ENCODE measurements at places on chromosomes 7 and 10.

- DNase-seq: no peak
These were observed 123.3 kb downstream of the USP6NL start for GRCh38 chr10:11488126-11488525.

DNA sequence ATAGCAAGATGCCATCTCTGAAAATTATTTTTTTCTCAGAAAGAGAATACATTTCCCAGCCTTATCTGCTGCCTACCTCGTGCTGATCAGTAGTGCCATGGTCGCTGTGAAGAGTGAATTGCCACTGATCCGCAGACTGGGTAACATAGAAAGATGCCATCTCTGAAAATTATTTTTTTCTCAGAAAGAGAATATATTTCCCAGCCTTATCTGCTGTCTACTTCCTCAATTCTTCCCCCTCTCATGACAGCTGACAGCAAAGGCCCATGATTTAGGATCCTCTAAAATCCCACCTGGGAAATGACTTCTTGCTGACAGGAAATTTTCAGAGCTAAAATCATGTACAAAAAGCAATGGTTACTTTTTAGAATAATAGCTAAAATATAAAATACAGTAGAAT, 92.5 kb upstream of the AHR start:
- no peak for DNase-seq

DNA sequence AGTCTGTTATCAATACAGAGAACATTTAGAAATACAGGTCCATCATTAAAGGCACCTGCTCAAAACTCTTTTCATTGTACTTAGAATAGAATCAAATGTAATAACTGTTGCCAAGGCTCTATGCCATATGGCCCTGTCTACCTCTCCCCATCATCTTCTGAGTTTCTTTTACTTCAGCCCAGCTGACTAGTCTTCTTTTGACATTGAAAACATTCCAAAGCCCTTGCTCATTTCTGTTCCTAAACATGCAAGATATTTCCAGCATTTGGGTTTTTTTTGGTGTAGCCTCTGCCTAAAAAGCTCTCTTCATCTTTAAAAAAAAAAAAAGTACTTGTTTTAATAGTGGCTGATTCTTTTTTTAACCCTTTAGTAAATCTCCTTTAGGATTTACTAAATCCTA, 165.5 kb upstream of the SMIM30 start:
- no peak for DNase-seq

DNA sequence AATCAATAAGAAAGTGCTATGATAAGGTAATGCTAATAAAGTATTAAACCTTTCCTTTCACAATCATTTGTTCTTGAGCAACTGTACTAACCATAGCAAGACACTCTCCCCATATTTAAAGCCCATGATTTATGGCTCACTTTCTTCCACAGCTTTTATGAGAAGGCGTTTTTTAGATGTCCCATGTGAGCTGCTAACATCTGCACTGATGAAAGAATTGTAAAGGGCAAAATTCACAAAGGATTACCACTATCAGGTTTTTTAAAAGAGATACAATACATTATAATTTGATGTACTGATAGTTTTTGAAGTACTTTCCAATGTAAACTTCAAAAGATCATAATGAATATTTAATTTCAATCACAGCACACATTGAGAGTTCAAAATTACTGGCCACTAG, 75.7 kb downstream of the RNLS start:
- DNase-seq: no peak

- no peak for DNase-seq
These were observed 620 bp downstream of the BET1 start for GRCh38 chr7:94003446-94004023.

- DNase-seq: no peak
These were observed 395.8 kb upstream of the ZMIZ1 start for GRCh38 chr10:78672918-78673317.

DNA sequence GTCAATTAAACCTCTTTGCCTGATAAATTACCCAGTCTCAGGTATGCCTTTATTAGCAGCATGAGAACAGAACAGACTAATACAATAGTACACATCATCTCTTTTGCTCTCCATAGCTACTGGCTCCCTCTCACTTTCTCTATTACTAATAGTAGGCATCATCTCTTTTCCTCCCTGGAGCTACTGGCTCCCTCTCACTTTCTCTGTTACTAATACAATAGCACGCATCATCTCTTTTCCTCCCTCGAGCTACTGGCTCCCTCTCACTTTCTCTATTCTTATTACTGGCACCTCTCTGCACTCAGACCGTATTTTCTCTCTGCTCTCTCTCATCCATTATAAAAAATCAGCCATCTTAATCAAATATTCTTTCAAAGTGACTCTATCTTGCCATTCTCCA, 37.1 kb downstream of the SLC25A13 start:
- DNase-seq: no peak

- DNase-seq: no peak
These were observed 130.0 kb downstream of the CHRM2 start for GRCh38 chr7:136998495-136998894.

- no peak for DNase-seq
These were observed 19.1 kb downstream of the SH3PXD2A start for GRCh38 chr10:103836273-103836672.

DNA sequence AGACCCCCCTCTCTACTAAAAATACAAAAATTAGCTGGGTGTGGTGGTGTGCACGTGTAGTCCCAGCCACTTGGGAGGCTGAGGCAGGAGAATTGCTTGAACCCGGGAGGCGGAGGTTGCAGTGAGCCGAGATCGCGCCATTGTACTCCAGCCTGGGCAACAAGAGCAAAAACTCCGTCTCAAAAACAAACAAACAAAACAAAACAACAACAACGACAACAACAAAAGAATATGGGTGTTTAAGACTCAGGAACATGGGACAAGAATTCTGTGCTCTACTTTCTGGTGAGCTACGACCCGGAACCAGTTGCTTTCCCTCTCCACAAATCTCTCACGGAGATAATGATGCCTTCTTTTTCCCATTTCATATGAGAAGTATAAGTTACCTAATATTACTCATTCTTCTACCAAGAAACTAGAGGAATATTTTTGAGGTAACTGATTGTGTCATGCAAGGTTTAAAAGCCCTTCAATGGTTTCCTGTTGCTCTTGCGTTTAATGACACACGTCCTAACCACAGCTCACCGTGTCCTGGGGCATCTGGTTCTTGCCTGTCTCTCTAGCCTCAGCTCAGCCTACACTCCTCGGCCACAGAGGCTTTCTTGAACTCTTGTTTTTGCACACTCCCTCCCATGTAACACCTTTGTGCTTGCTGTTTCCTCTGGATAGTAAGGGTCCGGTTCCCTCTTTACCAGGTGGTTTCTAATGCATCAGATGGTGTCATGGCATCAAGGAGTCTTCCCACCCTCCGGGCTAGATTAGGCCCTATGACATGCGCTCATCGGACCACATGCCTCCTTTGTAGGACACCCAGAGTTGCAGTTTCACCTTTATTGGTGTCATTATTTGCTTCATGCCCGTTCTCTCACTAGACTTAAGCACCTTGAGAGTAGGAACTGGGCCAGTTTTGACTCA, 67.5 kb downstream of the PFKFB3 start:
- DNase-seq: no peak

GRCh38 chr7:144866189-144866588, 30.3 kb upstream of the TPK1 start:
- no peak for DNase-seq
